ENCODE measurements at places on chromosomes 2 and 18.

DNA sequence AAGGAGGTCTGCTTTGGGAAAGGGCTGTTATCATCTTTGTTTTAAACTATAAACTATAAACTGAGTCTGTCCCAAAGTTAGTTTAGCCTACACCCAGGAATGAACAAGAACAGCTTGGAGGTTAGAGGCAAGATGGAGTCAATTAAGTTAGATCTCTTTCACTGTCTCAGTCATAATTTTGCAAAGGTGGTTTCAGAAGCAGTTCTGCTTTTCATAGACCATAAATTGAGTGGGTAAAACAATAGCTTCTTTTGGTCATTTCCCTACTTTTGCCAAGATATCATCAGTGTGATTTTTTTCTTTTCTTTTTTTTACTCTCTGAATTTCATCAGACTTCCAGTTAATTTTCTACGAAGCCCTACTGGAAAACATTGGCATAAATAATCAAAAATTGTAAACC lies 117.0 kb downstream of the AP1S3 start:
- DNase-seq, result no peak

GRCh38 chr2:169384816-169385215 lies 22.5 kb upstream of the LRP2 start:
- DNase-seq, result no peak

- DNase-seq, result no peak
Observed at GRCh38 chr2:233451950-233452349, 97.7 kb downstream of the DGKD start.

DNA sequence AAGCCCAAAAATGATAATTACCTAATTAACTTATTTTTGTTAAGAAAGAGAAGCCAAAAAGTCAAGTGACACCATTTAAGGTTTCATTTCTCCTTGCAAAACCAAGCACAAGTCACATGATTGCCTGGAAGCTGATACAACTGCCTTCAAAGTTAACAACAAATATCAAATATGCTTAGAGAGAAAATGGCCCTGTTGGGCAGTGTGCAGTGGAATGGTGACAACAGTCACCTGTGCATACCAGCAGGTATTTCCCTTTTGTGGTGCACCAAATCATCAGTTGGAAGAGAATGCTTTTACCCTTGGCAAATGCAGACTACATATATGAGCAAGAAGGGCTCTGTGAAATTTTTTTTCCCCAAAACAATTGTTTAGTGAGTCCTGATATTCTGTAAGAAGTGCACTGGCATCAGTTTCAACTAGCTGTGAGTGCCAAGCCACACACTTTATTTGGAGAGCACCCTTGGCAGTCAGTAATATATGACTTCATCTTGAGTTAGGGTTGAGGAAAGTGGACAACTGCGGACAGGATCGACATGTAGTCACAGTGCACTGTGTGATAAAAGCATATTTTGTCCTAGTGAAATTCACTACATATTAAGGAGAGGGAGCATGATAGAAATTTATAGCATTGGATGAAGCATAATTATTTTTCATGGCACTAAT lies 74.9 kb upstream of the DOCK10 start:
- no peak for DNase-seq

- DNase-seq, result no peak
Observed at GRCh38 chr2:12054956-12055618, 308.7 kb downstream of the LPIN1 start.

GRCh38 chr18:75097491-75098225 lies 111.3 kb downstream of the PTGR3 start:
- DNase-seq, result no peak

DNA sequence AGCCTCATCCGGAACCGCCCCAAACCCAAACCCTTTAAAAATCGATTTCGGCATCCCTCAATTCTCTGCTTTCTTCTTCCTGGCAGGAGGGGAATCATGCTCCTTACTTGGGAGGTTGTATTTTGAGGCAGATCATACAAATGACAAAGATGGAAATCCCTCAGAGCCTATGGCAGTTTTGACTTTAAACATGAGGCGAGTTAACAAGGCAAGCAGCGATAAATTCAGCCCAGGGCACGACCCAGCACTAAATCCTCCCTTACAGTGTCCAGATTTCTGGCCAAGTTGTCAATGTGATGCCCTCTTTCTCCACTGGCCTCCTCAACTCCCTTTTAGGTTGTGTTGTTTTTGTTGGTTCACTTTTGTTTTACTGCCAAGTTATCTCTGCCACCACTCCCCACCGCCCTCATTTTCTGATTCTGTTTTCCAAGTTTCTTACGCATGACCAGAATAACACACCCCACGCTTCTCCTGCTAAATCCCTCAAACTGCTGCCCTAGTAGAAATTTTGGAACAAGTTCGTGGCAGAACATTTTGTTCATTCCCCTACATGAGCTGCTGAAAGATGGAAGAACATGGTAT lies 68.3 kb downstream of the CTAGE1 start:
- no peak for DNase-seq

GRCh38 chr2:9967053-9967775 lies 15.7 kb downstream of the GRHL1 start:
- DNase-seq, result no peak

DNA sequence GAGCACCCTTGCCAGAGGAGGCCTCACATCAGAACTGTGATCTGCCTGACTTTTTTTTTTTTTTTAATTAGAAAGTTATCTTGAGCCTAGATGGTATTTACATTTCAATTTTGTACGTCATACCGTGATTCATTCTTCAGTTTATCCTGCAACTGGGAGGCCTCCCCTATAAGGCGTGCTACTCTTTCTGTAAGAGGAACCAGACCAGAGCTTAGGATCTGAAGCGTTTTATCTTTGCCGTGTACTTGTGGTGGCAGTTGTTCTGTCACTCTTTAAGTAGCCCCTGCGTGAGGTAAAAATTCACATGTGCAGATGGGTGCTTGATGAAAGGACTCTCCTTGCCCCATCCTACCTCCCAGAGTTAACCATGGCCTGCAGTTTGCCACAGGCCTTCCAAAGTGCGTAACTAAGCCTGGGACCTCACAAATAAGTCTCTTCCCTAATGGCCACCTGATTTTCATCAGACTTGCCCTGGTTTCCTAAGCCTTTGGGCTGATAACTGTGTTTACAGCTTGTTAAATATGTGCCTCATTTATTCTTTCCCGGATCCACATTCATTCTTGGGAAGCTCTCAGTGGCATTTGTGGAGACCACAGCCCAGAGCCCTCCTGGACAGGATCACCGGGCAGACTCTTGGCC lies 96.0 kb downstream of the MTCL1 start:
- DNase-seq, result no peak

DNA sequence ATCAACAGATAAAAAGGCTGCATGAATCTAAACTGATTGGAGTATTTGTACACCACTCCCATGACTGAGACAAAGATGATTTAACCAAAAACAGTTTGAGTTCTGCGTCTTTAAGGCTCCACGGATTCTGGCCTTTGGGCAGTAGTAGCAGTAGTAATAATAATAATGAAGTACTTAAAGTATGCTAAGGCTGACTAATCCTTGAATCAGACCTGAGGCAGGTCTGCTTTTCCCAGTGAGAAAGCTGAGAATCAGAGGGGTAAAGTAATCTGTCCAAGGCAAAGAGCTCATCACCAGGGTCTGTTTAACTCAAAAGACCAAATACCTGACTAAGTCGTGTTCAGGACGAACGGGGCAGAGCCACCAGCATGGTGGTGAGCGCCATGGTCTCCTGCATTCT lies 61.4 kb downstream of the ID2 start:
- no peak for DNase-seq

- DNase-seq, result no peak
Observed at GRCh38 chr2:167790781-167791450, 456.5 kb downstream of the STK39 start.

DNA sequence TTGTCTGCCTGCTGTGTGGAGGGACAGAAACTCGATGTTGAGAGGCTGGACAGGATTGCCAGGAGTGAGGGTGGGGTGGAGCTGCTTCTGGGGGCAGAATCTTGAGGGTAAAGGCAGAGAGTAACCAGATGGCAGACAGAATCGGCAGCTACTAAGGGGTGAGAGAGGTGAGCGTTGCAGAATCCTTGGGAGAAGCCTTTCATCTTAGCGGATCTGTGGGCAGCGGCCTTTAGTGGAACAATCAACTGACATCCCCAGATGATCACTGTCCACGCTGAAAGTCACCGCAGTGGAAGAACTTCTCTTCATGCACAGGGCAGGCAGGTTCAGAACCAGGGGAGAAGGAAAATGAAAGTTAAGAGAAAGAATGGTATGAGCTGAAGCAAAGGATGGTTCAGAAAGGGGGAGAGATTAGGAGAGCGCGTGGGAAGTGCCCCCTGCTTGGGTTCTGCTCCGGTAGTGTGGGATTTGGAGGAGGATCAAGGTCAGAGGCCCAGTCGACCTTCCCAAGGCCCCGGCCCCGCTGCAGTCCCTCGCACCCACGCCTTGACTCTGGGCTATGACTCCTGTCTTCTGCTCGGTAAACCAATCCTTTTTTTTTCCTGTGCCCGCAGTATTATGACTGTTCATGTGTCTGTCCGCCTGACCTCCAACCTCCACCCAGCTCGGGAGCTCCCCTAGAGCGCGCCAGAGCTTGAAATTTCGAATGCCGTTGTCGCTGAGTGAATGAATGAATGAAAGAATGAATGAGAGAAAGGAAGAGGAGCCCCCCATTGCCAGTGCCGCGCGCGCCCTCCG lies 584 bp downstream of the BOLA3 start:
- DNase-seq, result peak; percentile 50
